Right ventricle myocardium superior (tissue), 1 donor: ENCODE measurements at places on chromosomes 3 and 15. TPM values are rescaled to one million over a fixed set of nuclear protein-coding genes. Genes with fewer than 3 reads are reported as not detected.

DNA sequence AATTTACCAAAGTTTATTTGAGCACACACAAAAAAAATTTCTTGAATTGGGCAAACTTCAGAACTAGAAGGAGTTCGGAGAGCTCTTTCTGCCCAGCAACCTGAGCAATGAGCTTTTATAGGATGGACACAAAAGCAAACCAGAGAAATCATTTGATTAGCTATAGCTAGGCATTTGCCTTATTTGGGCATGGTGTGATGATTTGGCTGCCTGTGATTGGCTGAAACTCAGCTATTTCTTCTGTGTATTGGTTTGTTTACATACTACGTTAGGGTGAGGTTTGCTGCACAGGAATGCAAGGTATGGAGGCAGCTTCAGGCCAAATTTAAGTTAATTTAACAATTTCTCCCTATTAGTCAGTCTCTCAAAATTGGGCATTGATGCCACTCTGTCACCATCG is 65.1 kb downstream of the NEK11 start:
- DNase-seq, result no peak

DNA sequence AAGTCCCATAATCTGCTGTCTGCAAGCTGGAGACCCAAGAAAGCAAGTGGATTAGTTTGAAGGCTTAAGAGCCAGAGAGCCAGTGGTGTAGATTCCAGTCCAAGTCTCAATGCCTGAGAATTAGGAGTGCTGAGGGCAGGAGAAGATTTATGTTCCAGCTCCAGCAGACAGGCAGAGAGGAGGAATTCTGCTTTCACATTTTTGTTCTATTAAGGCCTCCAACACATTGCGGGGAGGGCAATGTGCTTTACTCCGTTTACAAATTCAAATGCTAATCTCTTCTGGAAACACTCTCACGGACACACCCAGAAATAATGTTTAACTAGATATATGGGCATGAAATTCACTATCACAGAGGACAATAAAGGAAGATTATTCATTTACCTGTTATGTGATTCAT is 54.0 kb downstream of the DPH6 start:
- no peak for DNase-seq

- DNase-seq, result no peak
These were observed 63.0 kb upstream of the LMCD1 start for GRCh38 chr3:8438507-8439079.

- DNase-seq, result no peak
These were observed 442.9 kb downstream of the ERC2 start for GRCh38 chr3:56025326-56025725.

GRCh38 chr3:9917820-9918219 is 922 bp downstream of the IL17RC start:
- DNase-seq, result no peak

The PRR20G gene
- total RNA-seq, result not detected

GRCh38 chr3:190346541-190346940 is 24.3 kb upstream of the CLDN1 start:
- DNase-seq, result no peak

The SCAANT1 gene
- total RNA-seq, result not detected

The TMC3 gene
- total RNA-seq, result not detected

- DNase-seq, result no peak
These were observed 56.7 kb downstream of the PLS1 start for GRCh38 chr3:142652826-142653292.

- no peak for DNase-seq
These were observed 296.0 kb upstream of the ICE2 start for GRCh38 chr15:60774829-60775463.
